ENCODE measurements at places on chromosomes 7 and 10. TPM values are rescaled to one million over a fixed set of nuclear protein-coding genes. Genes with fewer than 3 reads are reported as not detected.

SPDYE11 gene
- 0.17 TPM for total RNA-seq

ANKRD22 gene
- total RNA-seq: not detected

CALY gene
- 0.75 TPM for total RNA-seq

SFTPA1 gene
- not detected for total RNA-seq

ADAM22 gene
- not detected for total RNA-seq

GPR146 gene
- total RNA-seq: not detected

GRCh38 chr7:2657208-2657607 lies 25.4 kb downstream of the TTYH3 start:
- DNase-seq: no peak

GRCh38 chr10:113939212-113939860 lies 84.9 kb downstream of the NHLRC2 start:
- DNase-seq: no peak

GRCh38 chr7:16590424-16590823 lies 55.1 kb downstream of the ANKMY2 start:
- no peak for DNase-seq

DNA sequence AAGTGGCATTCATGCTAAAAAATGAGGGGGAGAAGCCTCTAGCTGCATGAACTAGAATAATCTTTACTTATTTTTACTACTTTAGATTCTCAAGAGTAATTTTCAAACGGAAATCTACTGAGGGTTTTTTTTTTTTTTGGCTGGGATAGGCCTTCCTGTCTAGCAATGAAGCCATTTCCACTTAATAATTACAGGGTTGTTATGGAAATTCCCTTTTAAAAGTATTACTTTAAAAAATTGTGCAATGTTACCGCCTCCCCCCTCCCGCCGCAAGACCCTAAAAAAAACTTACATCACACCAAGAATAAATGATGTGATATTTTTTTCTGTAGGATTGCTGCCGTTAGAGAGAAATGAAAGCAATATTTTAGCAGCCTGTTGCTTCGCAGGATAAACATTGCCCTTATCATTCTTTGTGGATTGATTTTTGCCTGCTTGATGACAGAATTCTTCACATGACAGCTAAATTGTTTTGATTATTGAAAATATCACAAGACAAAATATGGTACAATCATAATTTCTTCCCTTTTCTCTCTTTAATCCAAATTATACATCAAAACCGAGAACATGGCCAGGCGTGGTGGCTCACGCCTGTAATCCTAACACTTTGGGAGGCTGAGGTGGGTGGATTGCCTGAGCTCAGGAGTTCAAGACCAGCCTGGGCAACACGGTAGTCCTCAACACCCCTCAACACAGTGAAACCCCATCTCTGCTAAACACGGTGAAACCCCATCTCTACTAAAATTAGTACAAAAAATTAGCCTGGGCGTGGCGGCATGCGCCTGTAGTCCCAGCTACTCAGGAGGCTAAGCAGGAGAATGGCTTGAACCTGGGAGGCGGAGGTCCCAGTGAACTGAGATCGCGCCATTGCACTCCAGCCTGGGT lies 32.8 kb downstream of the ARL4A start:
- no peak for DNase-seq

- no peak for DNase-seq
Measured at GRCh38 chr7:109549471-109550193, 980.0 kb downstream of the DNAJB9 start.

- no peak for DNase-seq
Measured at GRCh38 chr10:102876747-102877153, 7.5 kb downstream of the AS3MT start.

- no peak for DNase-seq
Measured at GRCh38 chr10:1308962-1309616, 252.9 kb downstream of the WDR37 start.

DNA sequence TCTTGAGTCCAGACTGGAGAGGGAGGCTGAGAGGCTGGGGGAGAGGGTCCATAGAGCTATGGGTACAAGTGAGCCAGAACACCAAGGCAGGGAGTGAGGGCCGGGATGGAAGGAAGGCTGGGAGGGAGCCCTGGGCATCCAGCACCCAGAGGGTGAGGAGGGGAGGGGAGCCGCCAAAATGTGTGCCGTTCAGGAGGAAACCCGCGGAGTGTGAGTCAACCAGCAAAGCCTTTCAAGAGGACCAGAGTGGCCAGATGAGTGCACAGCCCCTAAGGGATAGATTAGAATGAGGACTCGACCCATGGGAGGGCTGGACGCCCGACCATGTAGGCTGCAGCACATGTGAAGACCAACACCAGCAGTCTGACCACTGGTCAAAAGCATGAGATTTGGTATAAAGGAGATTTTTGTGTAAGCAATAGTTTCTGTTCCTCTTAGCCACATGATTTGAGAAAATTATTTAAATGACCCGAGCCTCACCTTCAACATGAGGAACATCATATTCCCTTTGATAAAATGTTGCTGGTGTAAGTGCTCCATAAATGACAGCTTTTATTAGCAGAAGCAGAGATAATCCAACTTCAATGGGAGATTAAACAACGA lies 179.7 kb upstream of the GRB10 start:
- DNase-seq: no peak

GRCh38 chr10:74024600-74024999 lies 26.7 kb downstream of the VCL start:
- no peak for DNase-seq

DNA sequence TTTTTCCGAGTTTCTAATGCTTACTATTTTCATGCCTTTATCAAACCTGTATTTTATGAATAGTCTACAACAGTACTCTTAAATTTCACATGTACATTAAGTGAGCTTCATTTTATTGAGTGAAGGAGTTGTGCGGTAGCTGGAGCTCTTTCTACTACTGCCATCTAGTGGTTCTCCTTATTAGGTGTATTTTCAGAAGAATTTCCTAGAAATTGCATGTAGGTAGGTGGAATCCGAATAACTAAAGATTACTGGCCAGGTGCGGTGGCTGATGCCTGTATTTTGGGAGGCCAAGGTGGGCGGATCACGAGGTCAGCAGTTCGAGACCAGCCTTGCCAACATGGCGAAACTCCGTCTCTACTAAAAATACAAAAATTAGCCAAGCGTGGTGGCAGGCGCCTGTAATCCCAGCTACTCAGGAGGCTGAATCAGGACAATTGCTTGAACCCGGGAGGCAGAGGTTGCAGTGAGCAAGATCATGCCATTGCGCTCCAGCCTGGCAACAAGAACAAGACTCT lies 38.3 kb downstream of the LRRC72 start:
- DNase-seq: peak; percentile 39

DNA sequence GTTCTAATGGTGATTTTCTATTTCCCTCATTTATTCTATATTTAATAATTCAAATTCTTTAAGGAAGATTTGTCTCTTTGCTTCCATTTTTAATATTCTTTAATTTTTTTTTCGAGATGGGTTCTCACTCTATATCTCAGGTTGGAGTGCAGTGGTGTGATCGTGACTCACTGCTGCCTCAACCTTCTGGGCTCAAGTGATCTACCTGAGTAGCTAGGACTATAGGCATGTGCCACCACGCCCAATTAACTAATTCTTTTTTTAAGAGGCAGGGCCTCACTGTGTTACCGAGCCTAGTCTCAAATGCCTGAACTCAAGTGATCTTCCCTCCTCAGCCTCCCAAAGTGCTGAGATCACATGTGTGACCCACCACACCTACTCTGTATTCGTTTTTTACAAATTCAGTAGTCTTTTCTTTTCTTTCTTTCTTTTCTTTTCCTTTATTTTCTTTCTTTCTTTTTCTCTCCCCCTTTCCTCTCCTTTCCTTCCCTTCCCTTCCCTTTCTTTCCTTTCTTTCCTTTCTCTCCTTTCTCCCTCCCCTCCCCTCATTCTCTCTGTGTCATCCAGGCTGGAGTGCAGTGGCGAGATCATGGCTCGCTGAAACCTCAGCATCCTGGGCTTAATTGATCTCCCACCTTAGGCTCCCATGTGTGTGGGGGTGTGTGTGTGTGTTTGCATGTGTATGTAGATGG lies 323.1 kb downstream of the ADK start:
- DNase-seq: peak; percentile 55

DNA sequence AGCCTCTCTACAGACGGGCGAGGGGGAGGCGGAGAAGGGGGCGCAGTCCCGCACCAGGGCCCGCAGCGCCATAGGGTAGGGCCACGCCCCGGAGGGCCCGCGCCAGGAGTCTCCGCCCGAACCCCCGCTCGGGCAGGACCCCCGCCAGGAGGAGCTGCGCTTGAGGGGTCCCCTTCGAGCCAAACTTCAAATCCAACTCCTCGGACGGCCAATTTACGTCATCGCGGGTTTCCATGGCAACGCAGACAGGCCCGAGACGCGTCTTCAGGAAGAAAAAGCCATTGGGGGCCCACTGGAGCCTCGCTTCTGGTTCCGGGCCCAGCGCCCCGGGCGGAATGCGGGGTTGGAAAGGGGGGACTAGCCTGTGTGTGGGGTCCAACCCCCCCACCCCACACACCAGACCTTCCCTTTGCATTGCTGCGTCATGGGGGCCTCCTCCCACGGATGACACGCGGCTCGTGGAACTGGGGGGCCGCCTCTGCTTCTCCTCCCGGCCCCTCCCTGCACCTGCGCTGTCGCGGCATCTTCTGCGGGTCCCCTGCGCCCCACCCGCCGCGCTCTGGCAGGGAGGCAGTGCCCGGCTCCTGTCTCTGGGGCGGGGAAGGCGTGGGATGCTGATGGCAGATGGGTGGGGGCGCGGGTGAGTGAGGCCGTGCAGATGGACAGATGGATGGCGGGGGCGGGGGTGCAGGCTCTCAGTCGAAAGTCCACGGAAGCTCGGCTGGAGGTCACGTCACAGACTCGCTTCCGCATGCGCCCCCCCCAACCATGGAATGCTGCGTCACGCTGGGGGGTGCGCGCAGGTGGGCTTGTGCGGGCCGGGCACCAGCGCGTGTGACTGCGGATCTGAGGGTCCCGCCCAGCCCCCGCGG lies 1.2 kb downstream of the CALY start:
- DNase-seq: no peak

Data from mammary epithelial cell (primary cell).